T-helper 9 cell (primary cell): ENCODE measurements at places on chromosomes 7 and 10.

DNA sequence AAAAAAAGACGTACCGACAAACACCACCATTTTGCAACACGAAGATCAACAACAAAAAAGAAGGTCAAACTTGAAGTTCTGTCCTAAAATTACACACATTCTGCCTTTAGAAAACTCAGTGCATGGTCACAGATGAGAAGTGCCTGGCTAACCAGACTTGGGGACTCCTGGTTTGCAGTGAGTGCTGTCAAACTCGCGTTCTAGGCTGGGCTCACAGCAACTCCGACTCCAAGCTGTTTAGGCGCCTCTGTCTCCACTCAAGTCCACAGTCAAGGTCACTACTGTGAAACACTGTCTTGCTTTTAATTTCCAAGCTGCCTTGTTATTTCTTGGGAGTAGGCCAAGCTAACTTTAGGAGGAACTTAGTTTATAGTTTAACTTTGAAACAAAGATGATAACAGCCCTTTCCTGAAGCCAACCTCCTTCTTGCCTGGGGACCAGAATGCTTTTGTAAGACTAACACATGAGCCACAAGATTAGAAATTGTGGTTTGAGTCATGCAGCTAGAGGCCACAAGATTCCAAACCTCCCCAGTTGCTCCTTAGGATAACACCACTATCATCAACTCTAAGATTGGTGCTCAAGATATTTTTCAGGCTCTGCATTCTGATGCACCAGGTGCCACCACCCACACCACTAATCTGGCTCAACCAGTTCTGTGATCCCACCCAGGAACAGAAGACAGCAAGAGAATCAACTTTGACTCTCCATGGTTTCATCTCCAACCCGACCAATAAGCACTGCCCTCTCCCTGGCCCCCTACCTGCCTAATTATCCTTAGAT is 1.1 kb upstream of the DNAAF5 start:
- DNase-seq = no peak

DNA sequence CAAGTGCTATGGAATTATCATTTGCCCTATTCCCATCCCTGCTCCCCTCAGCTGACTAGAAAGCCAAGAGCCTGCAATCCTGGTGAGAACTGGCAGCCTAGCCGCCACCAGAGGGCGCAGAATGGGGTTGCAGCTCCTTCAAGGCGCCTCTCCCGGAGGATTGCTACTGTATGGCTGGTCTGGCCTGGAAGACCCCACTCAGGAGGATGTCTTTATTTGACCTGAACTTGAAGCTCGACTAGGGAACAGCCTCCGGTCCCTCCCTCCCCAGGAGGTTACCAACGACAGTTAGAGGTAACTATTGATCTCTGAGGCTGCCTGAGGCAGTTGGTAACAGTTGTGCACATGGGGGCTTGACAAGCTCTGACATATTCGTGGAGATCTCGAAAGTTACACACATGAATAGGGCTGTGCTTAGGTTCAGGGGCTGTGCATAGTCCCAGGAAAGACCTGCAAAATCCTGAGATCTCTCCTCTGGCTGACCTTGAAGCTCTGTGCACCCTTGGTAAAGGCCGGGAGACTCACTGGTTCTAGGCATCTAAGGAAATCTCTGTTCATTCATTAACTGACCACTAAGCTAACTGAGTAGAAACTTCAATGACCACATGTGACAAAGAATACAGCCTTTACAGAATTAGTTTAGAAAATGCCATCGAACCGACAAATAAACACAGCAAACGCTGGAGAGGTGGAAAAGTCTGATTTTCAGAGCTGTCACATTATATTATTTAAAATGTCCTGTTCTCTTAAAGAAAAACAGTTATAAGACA is 65.7 kb downstream of the TSPAN12 start:
- peak; percentile 49 for DNase-seq

- no peak for DNase-seq
These were observed 182.0 kb downstream of the THSD7A start for GRCh38 chr7:11650030-11650429.

GRCh38 chr10:114491933-114492332 is 87.6 kb upstream of the AFAP1L2 start:
- DNase-seq = no peak

DNA sequence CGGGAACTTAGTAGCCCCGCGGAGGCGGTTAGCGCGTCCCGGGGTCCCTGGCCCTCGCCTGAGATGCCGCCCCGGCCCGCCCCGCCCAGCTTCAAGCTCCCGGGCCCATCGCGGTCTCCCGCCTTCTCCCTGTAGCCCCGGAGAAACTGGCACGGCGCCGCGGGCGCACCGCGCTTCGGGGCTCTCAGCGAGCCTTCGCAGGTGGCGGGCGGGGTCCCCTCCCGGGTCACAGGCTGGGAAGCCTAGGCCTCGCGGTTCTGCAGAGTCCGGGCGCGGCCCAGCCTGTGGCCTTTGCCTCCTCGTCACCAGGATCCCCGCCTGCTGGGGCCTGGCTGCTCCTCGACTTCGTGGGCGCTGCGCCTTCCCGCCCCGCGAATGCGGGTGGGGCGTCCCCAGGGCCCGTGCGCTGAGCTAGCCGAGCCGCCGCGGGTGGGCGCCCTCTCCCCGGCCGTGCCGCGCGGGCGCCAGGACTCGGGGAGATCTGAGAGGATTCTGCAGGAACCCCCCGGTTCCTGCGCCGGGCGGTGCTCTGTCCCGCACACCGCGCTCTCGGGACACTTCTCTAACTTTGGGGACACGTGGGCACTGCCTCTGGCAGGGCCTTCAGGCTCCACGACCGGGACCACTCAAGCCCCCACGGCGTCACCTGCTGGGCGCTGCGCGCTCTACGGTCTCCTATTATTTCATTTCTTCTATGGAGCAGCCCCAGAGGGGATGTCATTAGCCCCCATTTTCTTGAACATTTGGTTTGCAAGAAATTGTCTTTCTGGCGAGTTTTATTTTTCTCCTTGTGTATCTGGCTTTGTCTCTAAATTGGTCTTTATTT is 682 bp upstream of the RGS10 start:
- DNase-seq = peak; percentile 42

GRCh38 chr10:129810-130209 is 5.4 kb upstream of the ZMYND11 start:
- DNase-seq = no peak

GRCh38 chr10:24501056-24501711 is 222.5 kb downstream of the ARHGAP21 start:
- no peak for DNase-seq

GRCh38 chr7:18530224-18531179 is 35.0 kb downstream of the HDAC9 start:
- DNase-seq = no peak

DNA sequence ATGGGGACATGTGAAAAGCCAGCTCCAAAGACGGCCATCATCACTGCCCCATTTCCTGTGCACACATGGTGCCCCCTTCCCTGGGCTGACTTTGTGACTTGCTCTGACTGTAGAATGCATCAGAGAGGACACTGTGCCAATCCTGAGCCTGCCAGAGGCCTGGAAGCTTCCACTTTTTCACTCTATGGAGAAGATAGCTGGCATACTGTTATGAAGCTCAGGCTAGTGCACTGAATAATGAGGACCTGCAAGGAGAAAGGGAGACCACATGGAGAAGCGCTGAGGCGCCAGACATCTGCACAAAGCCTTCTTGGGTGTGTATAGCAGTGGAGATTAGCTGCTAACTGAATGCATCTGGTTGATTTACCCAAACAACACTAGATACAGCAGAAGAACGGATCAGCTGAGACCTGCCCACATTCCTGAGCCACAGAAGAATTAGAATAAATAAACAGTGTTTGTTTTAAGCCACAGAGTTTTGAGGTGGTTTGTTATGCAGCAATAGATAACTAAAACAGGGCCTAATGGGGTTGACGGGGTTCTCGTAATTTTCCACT is 58.9 kb upstream of the C10orf90 start:
- no peak for DNase-seq

GRCh38 chr7:112058686-112059085 is 147.5 kb downstream of the DOCK4 start:
- DNase-seq = no peak

GRCh38 chr10:103470761-103471653 is 8.0 kb downstream of the CALHM3 start:
- peak; percentile 62 for DNase-seq

GRCh38 chr7:26513948-26514347 is 222.3 kb downstream of the SNX10 start:
- DNase-seq = no peak

- no peak for DNase-seq
These were observed 86.2 kb downstream of the GPR85 start for GRCh38 chr7:113000316-113001020.

DNA sequence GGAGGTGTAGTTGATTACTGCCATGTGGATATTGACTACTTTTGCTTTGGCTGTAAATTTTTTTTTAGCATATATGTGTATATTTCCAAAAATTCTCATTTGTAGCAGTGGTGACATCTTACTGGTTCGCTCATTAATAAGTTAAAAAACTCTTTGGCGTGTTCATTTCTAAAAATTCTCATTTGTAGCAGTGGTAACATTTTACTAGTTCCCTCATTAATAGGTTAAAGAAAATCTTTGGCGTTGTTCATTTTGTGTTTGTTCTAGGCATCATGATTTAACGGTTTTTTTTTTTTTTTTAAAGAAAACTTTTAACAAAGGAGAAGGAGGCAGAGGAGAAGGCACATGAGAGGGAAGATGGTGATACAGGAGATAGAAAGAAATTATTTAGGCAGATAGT is 45.9 kb upstream of the CACNB2 start:
- no peak for DNase-seq

DNA sequence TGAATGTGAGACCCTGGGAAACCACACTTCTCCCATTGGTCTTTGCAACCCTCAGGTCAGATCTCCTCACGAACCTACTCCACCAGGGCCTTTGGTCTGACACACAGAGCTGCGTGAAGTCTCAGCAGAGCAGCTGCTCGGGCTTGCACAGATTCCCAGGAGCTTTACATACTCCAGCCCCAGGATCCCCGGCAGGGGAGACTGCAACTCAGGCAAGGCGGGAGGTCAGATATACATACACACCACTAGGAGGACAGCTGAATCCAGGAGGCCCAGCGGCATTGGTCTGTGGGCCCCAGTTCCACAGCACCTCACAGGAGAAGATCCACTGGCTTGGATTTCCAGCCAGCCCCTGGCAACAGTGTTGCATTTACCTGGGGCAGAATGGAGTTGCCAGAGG is 239.2 kb downstream of the GPAM start:
- DNase-seq = no peak
